Hippocampal formation (tissue), 2 donors: ENCODE measurements at places on chromosomes 16 and 17.

DNA sequence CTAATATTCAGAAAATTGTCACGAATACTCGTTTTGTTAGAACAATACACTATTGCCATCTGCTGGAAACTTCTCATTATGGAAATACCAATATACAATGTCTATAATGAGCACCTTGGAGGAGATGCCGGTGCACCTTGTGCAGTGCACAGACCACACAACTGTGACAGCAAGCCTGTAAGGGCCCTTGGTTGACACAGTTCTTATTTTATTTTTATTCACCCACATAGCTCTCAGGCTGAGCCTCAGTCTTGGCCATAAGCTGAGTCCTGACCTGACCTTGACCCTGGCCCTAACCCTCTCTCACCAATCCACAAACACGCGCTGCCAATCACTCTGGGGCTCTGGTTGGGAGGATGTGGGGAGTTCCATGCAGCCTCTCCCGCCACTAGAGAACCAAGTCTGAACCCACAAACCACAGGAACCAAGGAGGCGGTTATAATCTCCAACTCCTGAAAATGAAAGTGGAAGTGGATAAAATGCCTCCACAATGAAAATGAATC, 7.6 kb downstream of the AIPL1 start:
- no peak for DNase-seq

- DNase-seq: no peak
Measured at GRCh38 chr16:84175350-84176081, 11.3 kb downstream of the TAF1C start.

- no peak for DNase-seq
Measured at GRCh38 chr17:35018814-35019213, 38.5 kb downstream of the LIG3 start.

- no peak for DNase-seq
Measured at GRCh38 chr17:57732062-57732461, 13.0 kb downstream of the CCDC182 start.

- no peak for DNase-seq
Measured at GRCh38 chr16:49754495-49755312, 101.2 kb downstream of the ZNF423 start.

DNA sequence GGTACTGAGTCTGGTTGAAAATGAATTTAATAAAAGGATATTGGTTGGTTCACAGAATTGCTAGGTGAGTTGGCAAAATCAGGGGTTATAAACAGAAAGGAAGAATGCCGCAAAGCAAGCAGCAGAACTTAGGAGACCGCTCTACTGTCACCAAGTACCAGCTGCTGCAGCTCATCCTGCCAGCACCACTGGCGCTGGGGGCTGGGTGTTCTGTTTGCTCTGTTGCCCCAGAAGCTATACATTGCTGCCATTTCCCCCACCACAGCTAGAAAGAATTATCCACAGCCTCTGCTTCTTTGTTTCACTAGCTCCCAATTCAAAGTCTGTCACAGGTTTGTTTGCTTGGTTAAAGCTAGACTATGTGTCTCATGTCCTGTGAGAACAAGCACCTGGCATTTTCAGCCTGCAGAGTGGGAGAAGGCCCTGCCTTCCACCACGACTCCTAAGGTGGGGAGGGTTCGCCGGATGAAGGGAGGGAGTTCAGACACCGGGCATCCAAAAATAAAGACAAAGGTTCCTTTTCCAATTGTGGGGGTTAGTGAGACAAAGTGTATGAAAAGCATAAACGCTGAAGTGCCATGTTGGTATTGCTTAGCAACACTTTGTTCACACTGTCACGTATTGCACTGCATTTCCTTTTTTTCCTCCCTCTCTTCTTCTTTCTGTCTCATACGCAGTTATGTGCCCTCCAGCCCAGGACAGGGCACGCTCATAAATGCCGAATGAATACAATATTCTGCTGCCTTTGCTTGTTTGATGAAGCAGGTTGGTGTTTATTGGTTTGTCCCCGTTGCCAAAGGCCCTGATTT, 9.6 kb upstream of the CPD start:
- no peak for DNase-seq

GRCh38 chr16:51374346-51374745, 223.3 kb upstream of the SALL1 start:
- no peak for DNase-seq

GRCh38 chr16:88784074-88784855, 755 bp downstream of the PIEZO1 start:
- no peak for DNase-seq

DNA sequence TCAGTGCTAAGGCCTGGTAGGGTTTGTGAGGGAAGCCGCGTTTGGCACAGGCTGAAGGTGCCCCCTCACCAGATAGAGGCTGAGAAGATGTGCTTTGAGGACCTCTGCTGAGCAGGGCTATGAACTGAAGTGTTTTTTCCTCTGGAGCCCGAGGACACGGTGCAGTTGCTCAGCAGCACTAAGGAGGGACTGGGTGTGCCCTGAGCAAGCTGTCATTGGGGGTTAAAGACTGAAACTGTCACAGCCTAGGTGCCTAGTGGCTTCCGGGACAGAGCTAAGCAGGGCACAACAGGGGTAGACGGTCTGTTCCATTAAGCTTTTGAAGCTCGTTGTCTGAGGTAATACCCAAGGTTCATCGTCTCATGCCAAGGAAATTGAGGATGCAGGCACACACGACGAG, 24.8 kb upstream of the ASGR2 start:
- DNase-seq: no peak

DNA sequence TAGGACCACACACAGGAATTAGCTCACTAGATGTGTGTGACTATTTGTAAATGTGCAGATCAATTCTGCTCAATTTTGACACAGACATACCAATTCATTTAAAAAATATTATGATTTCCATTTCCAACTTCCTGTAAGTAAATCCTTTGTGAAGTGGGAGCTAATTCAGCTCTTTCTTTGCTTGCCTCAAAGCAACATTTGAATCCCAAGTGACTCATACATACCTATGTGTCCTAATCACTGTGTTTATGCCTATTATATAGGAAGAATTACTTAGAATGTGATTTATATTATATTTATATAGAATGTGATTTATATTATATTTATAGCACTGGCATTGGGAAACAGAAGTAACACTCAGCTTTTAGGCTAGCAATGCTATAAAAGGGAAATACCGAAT, 195.9 kb upstream of the C17orf78 start:
- DNase-seq: no peak

DNA sequence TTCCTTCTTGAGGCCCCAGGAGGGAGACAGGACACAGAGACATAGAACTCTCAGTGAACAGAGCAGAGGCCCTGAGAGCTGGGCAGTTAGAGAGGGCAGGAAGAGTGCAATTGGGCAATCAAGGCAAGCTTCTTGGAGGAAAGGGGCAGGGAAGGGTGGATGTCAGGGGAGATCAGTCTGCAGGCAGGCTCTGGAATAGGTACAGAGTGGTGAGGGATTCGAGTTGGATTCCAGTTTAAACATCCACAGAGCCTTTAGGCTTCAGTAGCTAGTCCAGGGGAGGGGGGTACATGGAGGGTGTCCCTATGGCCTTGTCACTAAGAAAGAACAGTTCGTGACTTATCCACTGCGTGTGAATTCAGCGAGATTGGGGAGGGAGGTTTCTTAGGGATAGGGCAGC, 2.0 kb downstream of the PYY start:
- no peak for DNase-seq

DNA sequence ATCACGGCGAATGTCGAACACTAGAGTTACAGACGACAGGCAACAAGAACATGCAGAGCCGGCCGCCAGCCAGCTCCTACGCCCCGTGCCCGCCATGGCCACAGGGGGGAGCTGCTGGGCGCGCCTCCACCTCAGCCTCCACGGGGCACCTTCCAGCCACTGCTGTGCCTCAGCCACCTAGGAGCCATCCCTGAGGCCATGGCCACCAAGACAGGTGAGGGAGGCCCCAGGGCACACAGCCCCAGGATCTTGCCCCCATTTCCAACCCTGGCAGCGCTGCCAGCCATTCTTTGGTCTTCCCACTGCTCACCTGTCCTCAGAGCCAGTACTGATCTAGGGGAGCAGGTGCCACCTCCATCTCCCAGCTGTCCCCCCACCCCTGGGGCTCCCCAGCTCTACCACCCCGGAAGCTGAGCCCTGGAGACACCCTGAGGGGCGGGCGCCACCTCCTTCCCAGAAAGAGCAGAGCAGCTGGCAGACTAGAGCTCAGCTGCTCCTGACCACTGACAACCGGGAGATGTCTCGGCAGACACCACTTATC, 11.8 kb downstream of the GNPTG start:
- no peak for DNase-seq

DNA sequence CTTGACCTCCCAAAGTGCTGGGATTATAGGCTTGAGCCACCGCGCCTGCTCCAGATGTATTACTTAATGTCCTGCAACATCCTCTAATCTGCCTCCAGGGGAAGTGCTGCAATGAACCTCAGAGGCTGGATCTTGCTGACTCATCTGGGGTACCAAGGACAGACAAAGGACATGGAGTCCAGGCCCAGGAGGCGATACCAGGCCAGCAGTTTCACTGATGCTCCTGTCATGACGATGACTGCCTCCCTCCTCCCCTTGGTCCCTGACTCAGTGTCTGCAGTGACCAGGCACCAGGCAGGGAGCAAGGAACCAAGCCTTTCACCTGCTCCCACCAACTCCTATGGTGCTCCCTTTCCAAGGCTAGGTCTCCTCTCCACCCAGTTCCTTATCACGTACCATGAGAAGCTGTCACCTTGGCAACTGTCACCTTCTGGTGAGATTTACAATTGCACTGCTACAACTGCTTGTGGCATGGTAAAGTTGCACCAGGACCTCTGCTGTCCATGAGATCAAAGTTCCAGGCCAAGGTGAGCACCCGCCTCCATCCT, 21.6 kb upstream of the PHOSPHO1 start:
- DNase-seq: no peak

DNA sequence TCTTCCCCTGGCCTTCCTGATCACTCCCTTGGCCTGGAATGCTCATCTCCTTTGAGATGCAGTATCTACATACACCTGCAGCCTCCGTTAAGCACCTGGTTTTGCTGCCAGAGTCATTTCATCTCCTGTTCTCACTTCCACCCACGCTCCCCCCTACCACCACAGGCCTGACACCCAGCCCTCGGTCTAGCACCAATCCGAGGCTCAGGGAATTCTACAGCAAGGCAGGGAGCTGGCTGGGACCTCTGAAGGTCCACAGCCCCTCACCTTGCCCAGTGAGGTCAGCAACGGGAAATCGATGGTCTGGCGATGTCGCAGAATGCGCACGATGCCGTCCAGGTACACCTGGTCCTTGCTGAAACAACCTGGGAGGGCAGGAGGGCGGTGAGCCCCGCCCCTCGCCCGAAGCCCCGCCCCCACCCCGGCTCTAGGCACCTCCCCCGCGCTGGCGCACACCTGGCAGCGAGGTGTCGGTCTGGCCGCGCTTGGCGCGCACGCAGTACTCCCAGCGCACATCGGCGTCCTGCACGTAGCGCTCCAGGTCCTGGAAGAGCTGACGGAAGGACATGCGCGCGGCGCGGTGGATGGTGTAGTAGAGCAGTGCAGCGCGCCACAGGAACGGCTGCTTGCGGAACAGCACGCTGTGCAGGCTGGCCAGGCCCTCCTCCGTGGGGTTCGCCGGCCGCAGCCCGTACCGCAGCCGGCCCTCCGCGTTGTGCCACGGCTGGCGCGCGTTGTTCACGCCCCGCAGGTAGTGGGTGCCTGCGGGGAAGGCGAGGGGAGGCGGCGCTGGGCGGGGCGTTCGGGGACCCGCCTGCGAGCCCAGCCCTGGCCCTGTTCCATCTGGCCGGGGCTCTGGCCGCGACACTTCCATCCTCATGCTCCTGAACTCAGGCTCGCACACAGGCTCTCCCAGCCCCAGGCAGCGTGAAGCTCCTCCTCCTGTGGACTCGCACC, 5.7 kb downstream of the MATCAP1 start:
- DNase-seq: no peak

DNA sequence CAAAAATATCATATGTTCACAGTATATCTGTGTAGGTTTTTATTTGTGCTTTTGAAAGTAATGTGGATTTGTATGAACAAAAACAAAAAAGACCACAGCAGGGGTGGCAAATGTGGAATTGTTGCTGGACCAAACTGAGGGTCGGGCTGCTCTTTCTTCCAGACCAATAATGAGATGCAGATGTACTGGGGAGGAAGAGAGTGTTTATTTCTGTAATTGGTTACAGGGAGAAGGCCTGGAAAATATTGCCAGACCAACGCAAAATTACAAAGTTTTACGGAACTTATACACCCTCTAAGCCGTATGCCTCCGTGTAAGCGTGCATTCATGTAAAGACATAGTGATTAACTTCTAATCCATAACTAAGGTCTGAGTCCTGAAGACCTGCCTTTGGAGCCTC, 353.9 kb upstream of the C16orf82 start:
- DNase-seq: no peak

GRCh38 chr17:57045868-57046704, 39.0 kb upstream of the AKAP1 start:
- DNase-seq: peak; percentile 16

- no peak for DNase-seq
Measured at GRCh38 chr16:56370875-56371659, 54.3 kb downstream of the AMFR start.

DNA sequence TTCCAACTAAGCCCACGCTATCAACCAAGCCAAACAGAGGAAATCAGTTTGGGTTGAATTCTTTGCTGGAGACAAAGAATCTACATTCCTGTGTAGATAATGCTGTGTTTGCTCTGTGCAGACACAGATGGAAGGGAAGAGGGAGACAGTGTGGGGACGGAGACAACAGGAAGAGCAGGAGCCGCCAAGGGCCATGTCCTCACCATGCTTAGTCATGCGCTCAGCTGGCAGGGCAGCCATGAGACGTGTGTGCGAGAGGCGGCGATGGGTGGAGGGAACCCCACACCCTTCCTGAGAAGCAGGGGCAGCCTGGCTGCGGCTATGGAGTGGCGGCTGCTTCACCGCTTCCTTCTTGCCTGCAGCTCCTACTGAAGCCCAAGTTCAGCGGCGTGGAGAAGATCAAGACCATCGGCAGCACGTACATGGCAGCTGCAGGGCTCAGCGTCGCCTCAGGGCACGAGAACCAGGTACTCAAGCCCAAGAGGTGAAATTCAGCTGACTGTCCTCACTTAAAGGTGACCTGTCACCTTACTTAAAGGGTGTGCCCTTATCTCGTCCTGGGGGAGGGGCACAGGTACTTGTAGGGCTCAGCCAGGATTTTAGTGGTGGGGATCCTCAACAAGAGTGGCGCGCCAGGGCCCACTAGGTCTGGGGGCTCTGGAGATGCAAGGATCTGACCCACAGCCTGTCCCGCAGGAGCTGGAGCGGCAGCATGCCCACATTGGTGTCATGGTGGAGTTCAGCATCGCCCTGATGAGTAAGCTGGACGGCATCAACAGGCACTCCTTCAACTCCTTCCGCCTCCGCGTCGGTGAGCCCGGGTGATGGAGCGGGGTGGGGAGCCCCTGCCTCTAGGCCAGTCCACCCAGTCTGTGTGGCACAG, 47.5 kb downstream of the ADCY7 start:
- peak; percentile 24 for DNase-seq

GRCh38 chr17:79668344-79669250, 57.7 kb upstream of the RBFOX3 start:
- no peak for DNase-seq
